ENCODE measurements at places on chromosomes 7 and 10.

GRCh38 chr7:130793855-130794618 is 60.0 kb upstream of the KLF14 start:
- H3K27me3 ChIP-seq = no peaks in the 10 kb centered on the region
- H3K36me3 ChIP-seq = no peaks in the 10 kb centered on the region
- no peak overlapping the region for H3K4me3 ChIP-seq
- DNase-seq = no peak

GRCh38 chr7:66303454-66304155 is 98.5 kb downstream of the TPST1 start:
- H3K4me3 ChIP-seq = no peak overlapping the region
- H3K27ac ChIP-seq = no peak overlapping the region
- DNase-seq = no peak
- no peaks in the 10 kb centered on the region for H3K36me3 ChIP-seq
- no peaks in the 10 kb centered on the region for H3K27me3 ChIP-seq

DNA sequence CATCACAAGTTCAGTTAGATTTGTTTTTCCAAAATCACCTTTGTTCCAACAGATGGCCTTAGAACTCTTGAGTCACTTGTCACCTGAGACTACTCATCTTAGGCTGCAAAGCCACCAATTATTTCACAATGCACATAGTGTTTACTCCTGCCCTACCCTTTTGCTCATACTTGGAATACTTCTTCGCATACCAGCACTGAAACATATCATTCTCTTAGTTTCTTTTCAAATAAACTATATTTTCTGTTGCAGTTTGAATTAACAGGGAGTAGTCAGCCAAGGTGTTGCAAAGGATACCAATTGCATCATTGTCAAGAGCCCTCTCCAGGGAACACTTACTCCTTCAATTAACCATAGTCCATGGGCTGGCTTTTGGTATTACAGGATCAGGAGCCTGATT is 71.0 kb downstream of the CASD1 start:
- no peaks in the 10 kb centered on the region for H3K4me1 ChIP-seq
- H3K36me3 ChIP-seq = peaks cover 3% of the 10 kb centered on the region
- H3K27me3 ChIP-seq = no peaks in the 10 kb centered on the region
- no peak overlapping the region for H3K4me3 ChIP-seq
- H3K27ac ChIP-seq = no peak overlapping the region

DNA sequence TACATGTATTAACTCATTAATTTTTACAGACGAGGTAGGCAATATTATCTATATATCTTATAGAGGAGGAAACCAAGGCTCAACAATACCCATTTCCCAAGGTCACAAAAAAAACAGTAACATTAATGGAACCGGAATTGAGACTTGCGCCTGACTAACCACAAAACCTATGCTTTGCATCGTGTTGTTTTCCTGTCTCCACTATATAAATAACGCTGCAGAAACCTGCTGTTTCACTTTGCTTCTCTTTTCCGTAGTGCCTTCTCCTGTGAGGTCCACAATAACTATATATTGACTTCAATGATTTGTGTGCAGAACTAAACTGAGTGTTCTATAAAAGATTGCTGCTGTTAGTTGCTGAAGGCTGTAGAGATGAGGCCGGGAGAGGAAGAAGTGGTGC is 97.7 kb upstream of the RPA3 start:
- no peak overlapping the region for H3K27ac ChIP-seq
- H3K4me1 ChIP-seq = no peaks in the 10 kb centered on the region
- H3K27me3 ChIP-seq = no peaks in the 10 kb centered on the region
- H3K36me3 ChIP-seq = peaks cover 4% of the 10 kb centered on the region

DNA sequence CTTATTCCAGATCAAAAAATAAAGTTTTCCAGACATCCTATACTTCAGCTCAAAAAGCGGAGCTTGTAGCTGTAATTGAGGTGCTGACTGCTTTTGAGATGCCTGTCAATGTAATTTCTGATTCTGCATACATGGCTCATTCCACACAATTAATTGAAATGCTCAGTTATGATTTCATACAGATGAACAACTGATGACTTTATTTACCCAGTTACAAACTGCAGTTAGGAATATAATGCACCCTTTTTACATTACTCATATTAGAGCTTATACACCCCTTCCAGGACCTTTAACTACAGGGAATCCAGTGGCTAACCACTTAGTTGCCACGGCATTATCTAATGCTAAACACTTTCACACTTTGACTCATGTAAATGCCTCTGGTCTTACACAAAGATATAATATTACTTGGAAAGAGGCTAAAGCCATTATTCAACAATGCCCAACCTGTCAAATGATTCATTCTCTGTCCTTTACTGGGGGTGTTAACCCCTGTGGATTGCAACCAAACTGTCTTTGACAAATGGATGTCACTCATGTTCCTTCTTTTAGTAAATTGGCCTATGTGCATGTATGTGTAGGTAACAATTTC is 147.3 kb downstream of the ZNF33B start:
- no peak overlapping the region for H3K4me3 ChIP-seq
- no peaks in the 10 kb centered on the region for H3K4me1 ChIP-seq
- H3K27me3 ChIP-seq = no peaks in the 10 kb centered on the region

DNA sequence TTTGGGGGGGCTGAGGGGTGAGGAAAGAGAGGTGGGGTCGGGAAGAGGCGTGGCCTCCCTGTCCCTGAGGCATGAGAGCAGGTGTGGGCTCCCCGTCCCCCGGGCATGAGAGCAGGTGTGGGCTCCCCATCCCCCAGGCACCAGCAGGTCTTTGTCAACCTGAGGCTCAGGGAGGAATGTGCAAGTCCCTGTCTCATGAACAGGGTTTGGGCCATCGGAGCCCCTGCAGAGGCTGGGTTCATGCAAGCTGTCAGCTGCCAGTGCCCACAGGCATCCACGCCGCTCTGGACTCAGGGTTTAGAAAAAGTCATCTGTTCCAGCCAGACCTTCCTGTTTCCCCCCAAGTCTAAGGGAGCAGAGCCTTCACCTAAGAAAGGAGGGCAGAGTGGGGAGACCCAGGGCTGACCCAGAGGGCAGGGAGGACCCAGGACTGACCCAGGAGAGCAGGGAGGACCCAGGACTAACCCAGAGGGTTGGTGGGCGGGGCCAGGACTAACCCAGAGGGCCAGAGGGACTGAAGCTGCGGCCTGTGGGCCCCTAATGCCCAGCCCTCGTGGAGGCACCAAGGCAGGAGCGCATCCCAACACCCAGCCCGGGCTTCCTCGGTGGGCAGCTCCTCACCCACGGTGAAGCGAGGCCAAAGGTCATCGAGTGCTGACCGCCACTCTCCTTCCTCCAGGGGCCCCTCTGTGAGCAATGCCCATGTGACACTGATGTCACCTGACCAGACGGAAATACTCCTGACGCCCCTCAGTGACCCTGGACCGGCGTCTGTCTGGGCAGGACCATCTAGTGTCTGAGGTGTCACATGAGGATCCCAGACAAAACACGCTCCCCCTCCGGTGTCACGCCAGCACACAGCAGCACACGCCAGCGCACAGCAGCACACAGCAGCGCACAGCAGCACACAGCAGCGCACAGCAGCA is 28.9 kb upstream of the GPR146 start:
- H3K4me3 ChIP-seq = no peak overlapping the region
- no peak overlapping the region for H3K27ac ChIP-seq
- no peak for DNase-seq
- H3K27me3 ChIP-seq = no peaks in the 10 kb centered on the region

GRCh38 chr7:124399941-124400340 is 365.7 kb downstream of the GPR37 start:
- no peak for DNase-seq
- H3K27ac ChIP-seq = no peak overlapping the region
- no peaks in the 10 kb centered on the region for H3K4me1 ChIP-seq
- H3K4me3 ChIP-seq = no peak overlapping the region

DNA sequence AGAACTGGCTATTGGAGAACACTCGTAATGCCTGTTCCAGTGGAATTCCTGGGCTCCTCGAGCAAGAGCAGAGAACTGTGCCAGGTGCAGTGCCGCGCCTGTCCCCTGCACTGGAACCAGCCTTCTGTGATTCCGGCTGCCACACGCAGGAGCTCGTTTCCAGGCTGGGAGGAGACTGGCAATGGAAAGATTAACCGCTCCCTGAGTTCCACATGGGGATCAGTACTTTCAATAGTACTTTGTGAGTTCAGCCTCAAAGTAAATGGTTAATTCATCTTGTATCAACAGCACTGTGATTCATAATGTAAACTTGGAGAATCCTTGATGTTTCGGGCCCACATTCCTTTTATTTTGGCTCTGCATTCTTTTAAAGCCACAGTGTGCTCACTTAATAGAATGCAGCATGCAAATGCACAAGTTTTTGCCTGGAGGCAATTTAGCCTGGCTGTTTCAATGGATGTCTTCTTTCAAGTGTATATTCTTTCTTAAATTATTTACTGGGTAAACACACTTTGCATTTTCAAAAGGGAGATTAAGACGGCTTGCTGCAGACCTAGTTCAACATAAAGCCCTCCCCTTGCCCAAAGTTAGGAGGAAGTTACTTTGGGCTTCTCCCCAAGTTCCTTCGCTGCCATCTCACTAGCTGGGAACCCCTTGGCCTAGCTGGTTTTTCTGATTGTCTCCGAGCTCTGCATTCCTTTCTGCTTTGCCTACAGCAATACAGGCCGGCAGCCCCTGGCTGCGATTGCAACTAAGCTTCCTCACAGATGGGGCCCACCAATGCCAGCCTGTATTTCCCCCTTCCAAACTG is 138.1 kb upstream of the TCF7L2 start:
- H3K27ac ChIP-seq = peak overlapping the region; percentile 62
- H3K4me3 ChIP-seq = no peak overlapping the region
- H3K4me1 ChIP-seq = peaks cover 13% of the 10 kb centered on the region
- H3K27me3 ChIP-seq = no peaks in the 10 kb centered on the region
- DNase-seq = peak; percentile 35

DNA sequence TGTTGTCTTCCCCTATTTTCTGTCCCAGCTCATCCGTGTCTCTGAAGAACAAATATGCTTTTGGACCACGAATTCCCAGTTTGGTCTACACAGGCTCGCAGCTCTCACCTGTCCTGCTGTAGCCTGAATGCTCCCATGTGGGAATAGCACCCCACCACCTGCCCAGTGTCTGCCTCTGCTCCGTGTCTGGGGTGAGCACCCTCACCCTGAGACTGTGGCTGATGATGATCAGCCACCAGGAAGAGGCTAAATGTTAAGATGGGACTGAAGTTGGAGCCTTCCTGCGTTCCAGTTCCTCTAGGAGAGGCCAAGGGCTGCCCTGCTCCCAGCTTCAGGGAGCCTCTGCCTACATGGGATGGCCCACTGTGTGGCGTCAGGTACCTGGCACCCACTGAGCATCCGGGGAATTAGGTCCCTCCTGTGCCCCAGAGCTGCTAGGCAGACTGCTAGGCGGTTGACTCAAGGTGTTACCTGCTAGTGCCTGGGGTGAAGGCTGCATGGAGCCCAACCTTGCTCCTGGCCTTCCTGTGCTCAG is 3.7 kb downstream of the PGAM2 start:
- H3K36me3 ChIP-seq = peaks cover 52% of the 10 kb centered on the region
- H3K27ac ChIP-seq = no peak overlapping the region

DNA sequence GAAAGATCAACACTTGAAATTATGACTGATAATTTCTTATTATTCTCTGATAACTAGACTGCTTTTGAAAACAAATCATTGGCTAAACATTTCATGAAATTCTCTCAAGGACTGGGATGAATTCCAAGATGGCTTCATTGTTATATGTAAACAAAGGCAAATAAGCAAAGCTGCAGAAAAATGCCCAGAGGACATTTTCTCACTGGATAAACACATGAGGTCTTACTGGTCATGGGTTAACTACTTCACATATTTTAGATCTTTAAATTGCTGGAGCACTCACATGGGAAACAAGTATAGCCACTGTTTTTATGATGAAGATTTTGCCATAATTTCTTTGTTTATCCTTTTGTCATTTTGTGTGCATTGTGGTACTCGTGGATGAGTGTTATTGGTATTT is 239.1 kb downstream of the PHF14 start:
- H3K27me3 ChIP-seq = no peaks in the 10 kb centered on the region
- DNase-seq = no peak
- H3K4me3 ChIP-seq = no peak overlapping the region
- H3K4me1 ChIP-seq = no peaks in the 10 kb centered on the region
- no peak overlapping the region for H3K27ac ChIP-seq

GRCh38 chr7:2651847-2652735 is 20.3 kb downstream of the TTYH3 start:
- H3K4me1 ChIP-seq = no peaks in the 10 kb centered on the region
- no peaks in the 10 kb centered on the region for H3K27me3 ChIP-seq
- no peak for DNase-seq
- no peak overlapping the region for H3K4me3 ChIP-seq
- H3K27ac ChIP-seq = no peak overlapping the region

GRCh38 chr7:101169110-101169837 is 3.9 kb upstream of the VGF start:
- no peak overlapping the region for H3K4me3 ChIP-seq
- H3K36me3 ChIP-seq = no peaks in the 10 kb centered on the region
- H3K4me1 ChIP-seq = peaks cover 27% of the 10 kb centered on the region

- no peak for DNase-seq
- H3K27ac ChIP-seq = no peak overlapping the region
- H3K27me3 ChIP-seq = no peaks in the 10 kb centered on the region
- H3K4me1 ChIP-seq = no peaks in the 10 kb centered on the region
- H3K4me3 ChIP-seq = no peak overlapping the region
These were observed 412.2 kb upstream of the SORCS1 start for GRCh38 chr10:107576746-107577145.

- DNase-seq = no peak
- H3K4me3 ChIP-seq = no peak overlapping the region
- peaks cover 17% of the 10 kb centered on the region for H3K4me1 ChIP-seq
- H3K27ac ChIP-seq = peak overlapping the region; percentile 74
These were observed 97.7 kb downstream of the SH3PXD2A start for GRCh38 chr10:103757531-103758293.

DNA sequence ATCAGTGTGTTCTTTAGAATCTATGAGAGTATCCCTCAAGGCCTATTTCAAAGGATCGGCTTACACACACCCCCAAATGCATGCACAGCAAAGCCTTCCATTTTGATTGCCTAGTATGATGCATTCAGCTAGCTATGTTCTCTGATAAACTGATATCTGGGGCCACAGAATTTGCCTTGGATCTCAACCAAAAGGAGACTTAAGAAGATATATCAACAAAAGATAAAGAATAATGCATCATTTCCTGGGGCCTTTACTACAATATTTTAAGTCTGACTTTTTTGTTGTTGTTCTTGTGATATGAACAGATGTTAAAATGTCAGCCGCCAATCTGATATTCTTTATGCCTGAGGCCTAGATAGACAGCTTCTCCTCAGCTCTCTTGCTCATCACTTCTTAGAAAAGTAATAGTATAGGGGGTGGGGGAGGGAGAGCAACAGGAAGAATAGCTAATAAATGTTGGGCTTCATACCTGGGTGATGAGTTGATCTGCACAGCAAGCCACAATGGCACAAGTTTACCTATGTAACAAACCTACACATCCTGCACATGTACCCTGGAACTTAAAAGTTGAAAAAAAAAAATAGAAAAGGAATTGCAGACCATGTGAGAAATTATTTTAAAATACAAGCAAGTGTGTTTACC is 792.9 kb upstream of the GHITM start:
- H3K4me1 ChIP-seq = no peaks in the 10 kb centered on the region
- no peak overlapping the region for H3K4me3 ChIP-seq
- DNase-seq = no peak
- H3K27me3 ChIP-seq = no peaks in the 10 kb centered on the region
- no peak overlapping the region for H3K27ac ChIP-seq
- no peaks in the 10 kb centered on the region for H3K36me3 ChIP-seq

All from thoracic aorta (tissue), 2 donors.